ENCODE measurements at places on chromosomes 12 and 14.

DNA sequence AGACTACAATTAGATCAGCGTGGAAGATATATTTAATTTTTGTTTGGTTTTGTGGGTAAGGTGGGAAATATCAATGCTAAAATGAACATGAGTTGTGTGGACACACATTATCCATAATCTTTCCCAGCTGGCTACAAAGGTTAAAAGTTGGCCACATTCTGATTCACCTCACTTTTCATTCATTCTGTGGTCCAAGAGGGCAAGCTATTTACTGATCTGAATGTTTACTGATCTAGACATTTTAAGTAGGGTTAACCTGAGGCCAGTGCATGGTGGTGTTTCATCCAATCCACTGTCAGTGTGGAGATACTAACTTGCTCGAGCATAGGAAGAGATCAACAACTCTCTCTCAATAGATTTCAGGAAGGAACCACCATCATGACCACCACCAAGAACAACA, 71.6 kb downstream of the DCAF5 start:
- DNase-seq = no peak

GRCh38 chr14:72124171-72124570, 191.9 kb downstream of the RGS6 start:
- DNase-seq = no peak

GRCh38 chr12:54759751-54760150, 94.6 kb upstream of the MUCL1 start:
- DNase-seq = peak; percentile 15

DNA sequence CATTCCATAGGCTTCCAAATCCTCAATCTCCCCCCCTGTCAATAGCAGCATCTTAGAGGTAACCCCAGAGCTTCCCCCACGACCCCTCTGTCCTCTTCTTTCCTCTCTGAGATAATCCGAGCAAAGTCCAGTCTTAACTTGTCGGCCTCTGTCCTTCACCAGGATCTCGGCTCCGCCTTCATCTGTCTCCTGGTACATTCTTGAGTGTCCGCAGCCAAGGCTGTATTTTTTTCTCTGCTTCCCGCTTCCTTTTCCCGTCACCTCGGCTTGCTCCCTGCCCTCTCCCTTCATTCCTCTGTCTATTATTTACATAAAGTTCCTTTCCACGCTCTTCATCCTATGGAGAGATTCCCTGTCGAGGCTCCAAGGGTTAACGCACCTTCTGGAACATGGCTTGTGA, 153.9 kb upstream of the GSC start:
- DNase-seq = no peak

DNA sequence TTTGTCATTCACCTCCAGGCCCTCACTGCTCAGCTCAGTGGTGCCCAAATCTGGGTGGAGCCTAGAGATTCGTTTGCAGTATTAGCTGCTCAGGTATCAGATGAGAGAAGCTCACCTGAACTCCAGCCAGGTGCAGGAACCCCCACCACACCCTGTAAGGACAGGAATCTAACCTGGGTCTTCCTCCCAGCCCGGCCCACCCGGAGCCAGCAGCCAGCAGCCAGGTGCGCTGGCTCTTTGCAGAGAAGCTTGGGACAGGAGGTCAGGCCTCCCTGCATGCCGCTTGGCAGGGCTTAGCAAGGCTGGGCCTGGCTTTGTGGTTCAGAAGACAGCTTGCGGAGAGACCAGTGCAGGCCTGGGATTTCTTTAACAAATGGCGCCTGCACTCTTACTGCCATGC, 125.6 kb upstream of the MYL2 start:
- no peak for DNase-seq

GRCh38 chr14:81571437-81571836, 37.8 kb upstream of the SEL1L start:
- no peak for DNase-seq

GRCh38 chr12:124804011-124804621, 59.5 kb downstream of the SCARB1 start:
- DNase-seq = no peak

DNA sequence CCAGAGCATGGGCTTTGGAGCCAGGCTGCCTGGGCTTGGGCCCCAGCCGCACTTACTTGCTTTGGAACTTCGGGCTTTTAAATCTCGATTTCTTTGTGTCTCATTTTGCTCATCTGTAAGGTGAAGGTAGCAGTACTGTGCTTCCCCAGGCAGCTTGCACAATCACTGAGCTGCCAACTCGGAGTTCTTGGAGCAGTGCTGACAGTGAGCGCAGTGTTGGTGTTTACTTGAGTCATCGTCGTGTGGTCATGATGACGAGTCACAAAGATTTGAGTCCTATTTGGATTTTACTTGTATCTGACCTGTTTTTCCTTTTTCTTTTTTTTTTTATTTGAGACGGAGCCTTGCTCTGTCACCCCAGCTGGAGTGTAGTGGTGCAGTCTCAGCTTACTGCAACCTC, 31.3 kb upstream of the ATF1 start:
- no peak for DNase-seq

DNA sequence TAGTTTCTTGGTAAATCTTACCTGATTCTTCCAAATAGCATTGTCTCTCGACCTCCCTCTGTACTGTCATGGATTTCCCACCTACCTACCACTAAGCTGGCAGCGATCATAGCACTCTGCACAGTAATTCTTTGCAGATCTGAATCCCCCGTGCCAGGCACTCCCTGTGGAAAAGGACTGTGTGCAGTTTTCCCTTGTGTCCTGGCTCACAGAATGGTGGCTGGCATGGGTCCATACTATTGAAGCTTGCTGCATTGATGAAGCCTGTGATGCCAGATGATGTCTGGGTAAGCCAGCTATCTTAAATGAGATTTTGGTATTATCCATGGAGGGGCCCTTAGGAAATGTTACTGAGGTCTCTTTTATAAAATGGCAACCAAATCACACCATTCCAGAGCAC, 135.7 kb downstream of the RPAP3 start:
- no peak for DNase-seq

- peak; percentile 76 for DNase-seq
Measured at GRCh38 chr12:50221228-50222008, 54.2 kb upstream of the CERS5 start.

DNA sequence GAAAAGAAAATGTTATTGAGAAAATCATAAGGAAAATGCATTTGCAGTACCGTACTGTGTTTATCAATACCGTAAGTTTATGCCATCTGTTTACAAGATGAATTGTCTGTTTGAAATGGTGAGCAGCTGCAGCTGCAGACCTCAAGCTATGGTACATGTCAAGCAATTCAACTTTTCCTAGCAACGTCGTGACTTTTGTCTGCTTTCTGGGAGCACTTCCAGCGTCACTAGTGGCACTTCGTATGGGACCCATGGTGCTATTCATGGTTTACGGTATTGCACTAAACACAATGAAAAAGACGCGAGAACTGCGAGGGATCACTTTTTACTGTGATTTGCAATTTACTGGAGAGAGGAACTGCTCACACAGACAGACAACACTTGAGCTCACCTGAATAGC, 160.8 kb downstream of the UNC79 start:
- no peak for DNase-seq

- DNase-seq = no peak
Measured at GRCh38 chr12:12432364-12432763, 75.5 kb downstream of the BORCS5 start.

DNA sequence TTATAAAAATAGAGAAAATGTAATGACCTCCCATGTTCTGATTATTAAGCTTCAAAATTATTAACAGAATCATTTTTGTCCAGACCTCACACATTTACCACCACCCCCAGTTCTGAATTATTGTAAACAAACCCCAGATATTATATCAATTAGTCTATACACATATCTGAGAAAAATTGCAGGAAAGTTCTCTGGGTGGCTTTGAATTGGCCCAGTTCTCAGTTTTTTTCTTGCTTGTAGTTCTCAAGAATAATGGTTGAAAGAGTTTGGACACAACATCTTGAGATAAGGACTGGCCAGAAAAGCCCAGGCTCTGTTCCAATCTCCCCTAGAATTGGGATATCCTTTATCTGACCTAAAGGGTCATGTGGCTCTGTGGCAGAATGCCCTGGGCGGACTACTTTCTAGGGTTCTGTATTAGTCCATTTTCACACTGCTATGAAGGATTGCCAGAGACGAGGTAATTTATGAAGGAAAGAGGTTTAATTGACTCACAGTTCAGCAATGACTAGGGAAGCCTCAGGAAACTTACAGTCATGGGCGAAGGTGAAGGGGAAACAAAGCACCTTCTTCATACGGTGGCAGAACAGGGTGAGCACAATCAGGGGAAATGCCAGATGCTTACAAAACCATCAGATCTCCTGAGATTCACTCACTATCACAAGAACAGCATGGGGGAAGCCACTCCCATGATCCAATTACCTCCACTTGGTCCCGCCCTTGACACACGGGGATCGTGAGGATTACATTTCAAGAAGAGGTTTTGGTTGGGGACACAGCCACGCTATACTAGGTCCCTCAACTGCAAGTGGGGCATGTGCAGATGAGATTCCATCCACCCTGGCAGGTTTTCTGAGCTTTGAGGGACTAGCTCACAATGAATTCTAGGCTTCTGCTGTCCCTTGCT, 1504.6 kb upstream of the FLRT2 start:
- no peak for DNase-seq

DNA sequence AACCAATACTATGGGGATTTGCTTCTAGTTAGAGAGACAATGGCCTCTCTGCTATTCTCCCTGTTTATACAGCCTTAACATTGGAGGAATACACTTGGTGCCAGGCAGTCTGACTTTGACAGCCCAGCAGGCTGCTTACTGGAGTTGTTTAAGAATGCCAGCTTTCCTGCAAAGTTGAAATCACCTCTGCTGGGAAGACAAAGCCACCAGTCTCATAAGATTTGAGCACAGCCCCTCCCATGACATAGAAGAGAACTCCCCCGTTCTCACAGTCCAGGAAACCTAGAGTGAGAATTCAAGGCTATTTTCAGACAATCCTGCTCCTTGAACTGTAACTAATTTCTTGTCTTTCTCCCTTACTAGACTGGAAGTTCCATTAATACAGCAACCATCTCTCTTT, 21.1 kb upstream of the CATSPERB start:
- DNase-seq = no peak

GRCh38 chr12:6321905-6322304, 11.4 kb downstream of the PLEKHG6 start:
- DNase-seq = no peak

DNA sequence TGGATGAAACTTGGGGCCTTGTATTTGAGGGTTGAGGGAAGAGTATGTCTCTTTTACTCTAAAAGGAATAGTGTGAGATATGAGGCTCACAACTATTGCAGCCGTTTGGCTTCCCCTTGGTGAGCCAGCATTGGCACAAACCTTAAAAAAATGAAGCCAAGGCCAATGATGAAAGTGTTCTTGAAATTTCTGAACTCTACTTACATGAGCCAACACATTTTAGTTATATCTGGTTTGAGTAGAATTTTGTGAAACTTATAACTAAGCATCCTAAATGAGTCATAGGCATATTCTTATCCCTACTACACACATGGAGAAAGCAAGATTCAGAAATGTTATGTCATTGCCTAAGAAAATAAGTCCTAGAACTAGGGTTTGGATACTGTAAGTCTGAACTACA, 55.3 kb upstream of the ACSS3 start:
- no peak for DNase-seq

DNA sequence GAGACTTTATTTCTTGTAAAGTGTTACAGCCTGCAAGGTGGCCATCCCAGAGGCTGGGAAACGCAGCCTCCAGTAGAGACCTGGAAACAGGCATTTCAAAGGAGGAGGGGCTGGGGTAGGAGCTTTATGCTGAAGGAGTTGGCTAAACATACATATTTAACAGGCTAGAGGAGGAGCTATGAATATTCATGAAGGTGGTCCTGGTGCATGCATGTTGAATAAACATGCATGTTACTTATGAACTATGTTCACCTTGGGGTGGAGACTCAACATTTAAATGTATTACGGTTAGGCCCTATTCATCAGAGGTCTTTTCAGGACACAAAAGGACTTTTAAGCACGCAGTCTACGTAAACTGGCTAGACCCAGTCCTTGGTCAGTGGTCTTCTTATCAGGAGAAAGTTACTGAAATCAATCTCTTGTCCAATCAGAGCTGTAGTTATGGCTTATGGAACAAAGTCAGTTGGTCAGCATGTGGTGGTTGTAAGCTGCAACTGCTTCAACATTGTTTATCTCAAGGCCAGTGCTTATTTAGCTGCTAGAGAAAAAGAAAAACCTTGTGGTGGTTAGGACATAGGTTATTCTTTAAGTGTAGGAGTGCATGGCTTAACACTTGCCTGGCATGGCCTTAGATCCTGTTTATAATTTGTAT, 11.4 kb upstream of the ARF6 start:
- DNase-seq = no peak

- DNase-seq = no peak
Measured at GRCh38 chr12:40011775-40012129, 94.1 kb downstream of the SLC2A13 start.

DNA sequence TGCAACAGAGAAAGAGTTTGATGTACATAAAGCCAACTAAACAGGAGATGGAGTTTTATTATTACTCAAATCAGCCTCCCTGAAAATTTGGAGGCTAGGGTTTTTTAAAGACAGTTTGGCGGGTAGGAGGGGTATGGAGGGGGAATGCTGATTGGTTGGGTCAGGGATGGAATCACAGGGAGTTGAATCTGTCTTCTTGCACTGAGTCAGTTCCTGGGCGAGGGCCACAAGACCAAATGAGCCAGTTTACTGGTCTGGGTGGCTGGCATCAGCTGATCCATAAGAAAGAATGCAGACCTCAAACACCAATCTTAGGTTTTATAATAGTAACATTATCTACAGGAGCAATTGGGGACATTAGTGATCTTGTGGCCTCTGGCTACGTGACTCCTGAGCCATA, 64.9 kb downstream of the RIN3 start:
- DNase-seq = no peak

- DNase-seq = no peak
Measured at GRCh38 chr14:60490270-60490669, 4.4 kb upstream of the C14orf39 start.

- DNase-seq = peak; percentile 40
Measured at GRCh38 chr12:46303039-46303666, 34.3 kb upstream of the SLC38A1 start.

- DNase-seq = no peak
Measured at GRCh38 chr12:19880721-19881120, 441.4 kb downstream of the AEBP2 start.

- no peak for DNase-seq
Measured at GRCh38 chr12:108823804-108824203, 33.6 kb downstream of the SSH1 start.

GRCh38 chr14:61388976-61389576, 67.7 kb downstream of the PRKCH start:
- no peak for DNase-seq

DNA sequence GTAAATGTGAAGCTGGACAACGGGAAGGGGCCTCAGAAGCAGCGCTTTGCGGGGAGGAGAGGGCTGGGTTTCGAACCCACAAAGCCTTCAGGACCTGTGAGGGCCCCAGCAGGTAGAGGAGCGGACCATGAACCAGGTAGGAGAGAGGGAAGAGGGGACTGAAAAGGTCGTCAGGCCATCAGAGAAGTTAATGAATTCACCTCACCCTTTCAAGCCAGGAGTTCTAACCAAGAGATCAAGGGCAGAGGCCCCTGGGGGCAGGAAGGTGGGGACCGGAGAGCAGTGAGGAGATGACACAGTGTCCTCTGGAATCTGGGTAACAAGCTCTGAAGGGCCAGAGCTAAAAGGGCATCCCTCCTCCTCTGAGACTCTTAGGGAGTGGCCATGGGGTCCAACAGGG, 19.4 kb downstream of the SERPINA1 start:
- DNase-seq = no peak

- no peak for DNase-seq
Measured at GRCh38 chr14:36654794-36655381, 6.8 kb upstream of the PAX9 start.
